Keratinocyte (primary cell): ENCODE measurements at places on chromosomes 3 and 15.

DNA sequence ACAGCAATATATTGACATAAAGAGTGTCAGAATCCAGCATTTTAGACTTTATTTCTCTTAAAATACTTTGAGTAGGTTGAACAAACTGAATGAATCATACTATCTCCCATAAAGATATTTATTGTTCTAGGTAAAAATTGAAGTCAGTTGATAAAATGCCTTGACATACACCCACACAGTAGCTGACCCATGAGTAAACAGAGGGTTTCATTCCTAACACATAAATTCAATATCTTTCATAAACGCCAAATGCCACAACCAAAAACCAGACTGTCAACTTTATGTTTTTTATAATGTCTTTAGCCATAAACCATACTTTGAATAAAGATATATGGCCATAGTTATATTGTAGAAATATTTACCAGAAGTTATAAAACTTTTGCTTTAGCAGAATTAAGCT is 742.4 kb downstream of the NAALADL2 start:
- H3K27ac ChIP-seq, result no peak overlapping the region
- no peak overlapping the region for H3K4me3 ChIP-seq
- H3K27me3 ChIP-seq, result no peaks in the 10 kb centered on the region
- H3K4me1 ChIP-seq, result no peaks in the 10 kb centered on the region
- H3K36me3 ChIP-seq, result no peaks in the 10 kb centered on the region

DNA sequence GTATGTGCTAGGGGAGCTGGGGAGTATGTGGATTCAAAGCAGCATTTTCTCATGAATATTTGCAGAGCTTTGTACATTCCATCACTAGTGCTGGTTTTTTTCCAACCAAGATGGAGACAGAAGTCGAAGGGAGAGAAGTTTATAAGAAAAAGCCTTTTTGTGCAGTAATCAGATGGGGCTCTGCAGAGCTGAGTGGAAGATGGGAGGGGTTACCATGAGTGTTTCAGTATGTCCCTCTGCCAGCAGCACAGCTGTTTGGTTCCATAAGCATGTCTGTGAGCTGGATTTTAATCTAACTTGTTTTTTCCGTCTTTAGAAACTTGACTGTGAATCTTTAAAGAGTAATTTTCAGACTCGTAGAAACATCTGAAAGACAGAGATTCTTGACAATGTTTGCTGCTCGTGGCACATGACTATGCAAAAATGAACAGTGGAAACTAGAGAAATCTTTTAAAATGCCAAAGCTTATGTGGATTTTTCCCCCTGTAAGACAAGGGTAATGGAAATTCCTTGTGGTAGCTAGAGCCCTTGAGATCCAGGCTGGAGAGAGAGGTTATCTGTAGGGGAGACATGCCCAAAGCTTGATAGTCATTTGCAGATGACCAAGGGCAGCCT is 20.3 kb downstream of the STARD9 start:
- H3K36me3 ChIP-seq, result no peaks in the 10 kb centered on the region
- H3K27me3 ChIP-seq, result no peaks in the 10 kb centered on the region
- no peak overlapping the region for H3K27ac ChIP-seq

GRCh38 chr3:58353722-58354553 is 21.2 kb downstream of the PXK start:
- DNase-seq, result no peak
- H3K4me3 ChIP-seq, result no peak overlapping the region

DNA sequence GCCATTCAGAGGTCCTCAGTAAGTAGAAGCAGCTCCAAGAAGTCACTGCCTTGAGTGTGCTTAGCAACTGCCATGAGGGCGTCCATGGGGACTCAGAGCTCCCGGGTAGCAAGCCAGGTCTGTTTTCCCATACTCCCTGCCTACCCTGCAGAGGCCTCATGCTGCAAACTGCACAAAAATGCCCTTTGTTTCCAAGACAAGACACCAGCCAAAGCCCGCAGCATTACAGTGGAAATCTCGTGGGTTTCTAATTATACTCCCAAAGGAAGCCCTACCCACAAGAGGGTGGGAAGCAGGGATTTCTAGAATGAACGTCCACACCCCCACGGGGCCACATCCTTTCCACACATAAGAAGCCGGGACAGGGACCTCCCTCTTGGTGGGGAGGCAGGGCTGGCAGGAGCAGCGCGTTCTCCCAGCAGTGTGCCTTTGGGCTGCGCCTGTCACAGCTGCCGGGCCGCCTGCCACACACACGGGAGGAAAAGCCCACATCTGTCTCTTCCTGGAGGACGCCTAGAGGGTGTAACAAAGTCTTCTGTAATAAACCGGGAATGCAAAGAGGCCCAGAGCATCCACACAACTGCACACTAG is 31.1 kb downstream of the FAM174B start:
- no peak overlapping the region for H3K4me3 ChIP-seq
- H3K4me1 ChIP-seq, result peaks cover 15% of the 10 kb centered on the region
- no peak for DNase-seq
- H3K27me3 ChIP-seq, result no peaks in the 10 kb centered on the region

- H3K27ac ChIP-seq, result no peak overlapping the region
- no peaks in the 10 kb centered on the region for H3K36me3 ChIP-seq
- DNase-seq, result no peak
- H3K4me1 ChIP-seq, result no peaks in the 10 kb centered on the region
- H3K27me3 ChIP-seq, result peaks cover 3% of the 10 kb centered on the region
Observed at GRCh38 chr15:20340931-20341661, 200.5 kb downstream of the GOLGA6L6 start.

DNA sequence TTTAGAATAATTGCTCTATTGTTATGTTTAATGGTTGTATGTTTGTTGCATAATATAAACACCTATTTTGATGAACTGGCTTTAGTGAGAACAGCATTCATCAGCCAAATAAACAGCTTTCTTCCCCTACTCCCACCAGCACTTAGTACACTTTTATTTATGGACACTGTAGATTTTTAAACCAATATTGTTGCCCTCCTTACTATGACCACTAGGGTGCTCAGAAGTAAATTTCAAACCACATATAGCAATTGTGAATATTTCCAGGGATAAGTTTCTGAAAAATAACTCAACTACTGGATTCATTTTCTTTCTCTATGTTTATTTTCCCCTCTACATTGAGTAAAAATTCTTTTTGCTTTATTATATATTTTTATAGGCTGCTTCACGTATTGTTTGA is 84.7 kb upstream of the PTX3 start:
- no peak for DNase-seq
- H3K4me3 ChIP-seq, result no peak overlapping the region
- H3K36me3 ChIP-seq, result no peaks in the 10 kb centered on the region
- peaks cover 2% of the 10 kb centered on the region for H3K27me3 ChIP-seq
- H3K27ac ChIP-seq, result no peak overlapping the region

GRCh38 chr3:133532951-133533350 is 40.5 kb upstream of the CDV3 start:
- no peaks in the 10 kb centered on the region for H3K27me3 ChIP-seq
- peaks cover 9% of the 10 kb centered on the region for H3K4me1 ChIP-seq
- no peaks in the 10 kb centered on the region for H3K36me3 ChIP-seq
- H3K4me3 ChIP-seq, result no peak overlapping the region
- DNase-seq, result no peak

DNA sequence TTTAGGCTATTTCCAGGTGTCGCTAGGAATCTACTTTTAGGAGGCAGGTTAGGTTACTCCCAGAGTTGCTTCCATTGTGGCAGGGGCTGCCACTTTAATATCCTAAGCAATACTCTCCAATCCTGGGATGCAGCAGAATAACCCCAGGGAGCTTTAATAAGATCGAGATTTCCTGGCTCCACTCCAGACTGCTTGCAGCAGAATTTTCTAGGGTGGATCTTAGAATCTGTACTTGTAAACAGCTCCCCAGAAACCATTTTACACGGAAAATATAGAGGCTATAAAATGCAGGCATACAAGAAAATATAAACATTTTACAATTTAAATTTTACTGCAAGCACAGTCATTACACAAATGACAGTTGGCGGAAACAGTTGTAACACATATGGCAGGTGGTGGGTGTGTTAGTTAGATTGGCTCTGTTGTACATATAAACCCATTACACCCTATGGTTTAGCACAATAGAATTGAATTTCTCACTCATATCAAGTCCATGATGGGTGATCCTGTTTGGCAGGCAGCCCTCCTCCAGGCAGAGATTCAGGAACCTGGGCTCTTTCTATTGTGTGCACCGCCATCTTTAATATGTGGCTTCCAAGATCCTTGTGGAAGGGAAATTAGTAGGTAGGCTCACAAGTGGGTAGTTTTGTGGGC is 35.0 kb upstream of the TNFAIP8L3 start:
- H3K4me1 ChIP-seq, result no peaks in the 10 kb centered on the region
- no peak for DNase-seq
- H3K27me3 ChIP-seq, result no peaks in the 10 kb centered on the region
- H3K36me3 ChIP-seq, result no peaks in the 10 kb centered on the region
- H3K4me3 ChIP-seq, result no peak overlapping the region
- no peak overlapping the region for H3K27ac ChIP-seq

- no peak overlapping the region for H3K4me3 ChIP-seq
- H3K4me1 ChIP-seq, result no peaks in the 10 kb centered on the region
- H3K27ac ChIP-seq, result no peak overlapping the region
Observed at GRCh38 chr3:3109407-3110298, 521 bp downstream of the IL5RA start.

- DNase-seq, result no peak
- H3K36me3 ChIP-seq, result no peaks in the 10 kb centered on the region
- H3K27me3 ChIP-seq, result no peaks in the 10 kb centered on the region
Observed at GRCh38 chr3:160163229-160163878, 61.9 kb upstream of the C3orf80 start.

DNA sequence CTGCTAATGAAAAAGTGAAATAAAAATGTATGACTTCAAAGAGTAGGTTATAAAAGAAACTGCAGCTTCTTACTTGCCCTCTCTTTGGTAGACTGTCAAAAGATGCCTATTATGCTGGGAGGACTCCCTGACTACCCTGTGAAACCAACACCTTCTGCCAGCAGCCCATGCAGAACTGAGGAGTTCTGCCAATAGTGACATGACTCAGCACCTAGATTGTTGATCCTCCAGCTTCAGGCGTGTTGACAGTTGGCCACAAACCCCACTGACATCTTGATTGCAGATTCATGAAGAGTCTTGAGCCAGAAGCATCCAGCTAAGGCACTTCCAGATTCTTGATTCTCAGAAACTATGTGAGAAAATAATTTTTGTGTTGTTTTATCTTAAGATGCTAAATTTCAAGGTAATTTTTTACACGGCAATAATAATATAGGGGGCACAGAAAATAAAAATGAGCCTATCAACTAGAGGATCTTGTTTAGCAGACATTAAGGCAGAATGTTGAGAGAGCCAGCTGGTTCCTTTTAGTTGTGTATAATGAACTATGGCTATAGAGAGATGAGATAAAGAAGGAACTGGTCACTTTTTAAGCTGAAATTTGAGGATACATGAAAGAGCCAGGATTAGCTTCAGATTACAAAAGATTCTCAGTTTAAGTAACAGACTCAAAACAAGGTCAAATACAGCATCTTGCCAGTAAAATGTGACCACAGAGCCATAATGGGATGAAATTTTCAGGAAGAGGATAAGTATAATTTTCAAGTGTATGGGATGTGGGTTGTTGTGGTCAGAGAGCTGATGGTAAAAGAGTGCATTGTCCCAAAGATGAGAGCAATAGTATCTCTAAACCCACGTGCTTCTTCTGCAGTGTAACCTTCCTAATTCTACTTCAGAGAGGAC is 588.7 kb upstream of the CBLB start:
- H3K4me3 ChIP-seq, result no peak overlapping the region
- no peak for DNase-seq
- H3K27me3 ChIP-seq, result no peaks in the 10 kb centered on the region
- no peaks in the 10 kb centered on the region for H3K4me1 ChIP-seq
- H3K36me3 ChIP-seq, result no peaks in the 10 kb centered on the region

- H3K4me1 ChIP-seq, result peaks cover 50% of the 10 kb centered on the region
- no peak for DNase-seq
- H3K36me3 ChIP-seq, result no peaks in the 10 kb centered on the region
Observed at GRCh38 chr3:111850537-111850936, 8.5 kb upstream of the PHLDB2 start.

DNA sequence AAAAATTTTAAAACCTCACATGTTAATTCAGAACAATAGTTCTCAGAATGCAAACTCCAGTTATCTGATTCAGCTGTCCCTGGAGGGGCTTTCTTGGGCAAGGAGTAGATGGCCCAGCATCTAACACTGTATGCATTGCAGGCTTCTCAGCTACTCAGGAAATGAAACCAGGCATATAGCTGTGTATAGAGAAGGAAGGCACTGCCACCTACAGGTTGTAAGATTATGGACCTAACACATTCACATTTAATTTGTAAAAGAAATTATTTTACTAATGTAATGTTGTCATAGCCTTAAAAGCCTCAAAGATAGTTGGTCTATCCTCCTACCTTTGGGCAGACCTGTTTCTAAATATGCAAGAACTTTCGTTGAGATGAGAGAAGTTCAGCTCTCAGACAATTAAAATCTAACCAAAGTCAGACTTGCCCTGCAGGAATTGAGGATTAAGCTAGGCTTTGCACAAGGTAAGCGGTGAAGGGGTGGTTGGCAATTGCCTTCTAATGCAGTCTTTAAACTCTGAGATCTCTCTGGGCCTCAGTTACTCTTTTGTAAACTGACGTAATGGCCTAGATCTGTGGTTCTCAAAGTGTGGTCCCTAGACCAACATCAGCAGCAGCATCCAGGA is 132.8 kb upstream of the SLC24A5 start:
- no peaks in the 10 kb centered on the region for H3K4me1 ChIP-seq
- H3K36me3 ChIP-seq, result no peaks in the 10 kb centered on the region
- no peak overlapping the region for H3K4me3 ChIP-seq
- no peaks in the 10 kb centered on the region for H3K27me3 ChIP-seq

- H3K4me3 ChIP-seq, result no peak overlapping the region
- no peak for DNase-seq
- H3K36me3 ChIP-seq, result no peaks in the 10 kb centered on the region
- no peaks in the 10 kb centered on the region for H3K4me1 ChIP-seq
- H3K27me3 ChIP-seq, result no peaks in the 10 kb centered on the region
Observed at GRCh38 chr3:89635137-89635536, 527.7 kb downstream of the EPHA3 start.

DNA sequence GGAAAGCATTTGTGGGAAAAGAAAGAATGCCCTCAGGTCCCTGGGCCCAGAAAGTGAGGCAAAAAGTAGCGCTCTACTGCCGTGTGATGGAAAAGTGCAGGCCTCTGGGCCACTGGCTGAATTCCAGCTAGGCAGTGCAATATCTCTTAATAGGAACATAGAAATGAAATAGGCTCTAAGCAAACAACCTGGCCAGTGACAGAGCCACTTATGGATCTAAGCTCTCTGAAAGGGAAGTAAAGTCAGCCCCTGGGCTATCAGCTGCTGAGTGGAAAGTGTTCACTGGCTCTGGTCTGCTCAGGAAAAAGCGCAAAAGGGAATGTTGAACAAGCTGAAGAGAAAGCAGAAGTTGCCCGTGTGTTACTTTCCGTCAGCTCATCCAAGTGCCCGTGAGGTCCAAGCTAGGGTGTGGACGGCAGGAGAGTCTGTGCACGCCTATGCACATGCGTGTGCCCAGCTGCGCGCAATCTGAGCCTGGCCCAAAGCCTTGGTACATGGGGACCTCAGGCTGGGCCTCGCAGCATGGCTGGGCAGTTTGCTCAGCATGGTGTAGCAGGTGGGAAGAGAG is 74.0 kb upstream of the RAD18 start:
- H3K4me1 ChIP-seq, result peaks cover 6% of the 10 kb centered on the region
- DNase-seq, result no peak
- H3K27ac ChIP-seq, result no peak overlapping the region
- peaks cover 2% of the 10 kb centered on the region for H3K36me3 ChIP-seq
- H3K4me3 ChIP-seq, result no peak overlapping the region
- H3K27me3 ChIP-seq, result no peaks in the 10 kb centered on the region

GRCh38 chr3:154954757-154955156 is 125.4 kb upstream of the MME start:
- no peak for DNase-seq
- no peaks in the 10 kb centered on the region for H3K36me3 ChIP-seq
- no peak overlapping the region for H3K4me3 ChIP-seq
- no peaks in the 10 kb centered on the region for H3K27me3 ChIP-seq
- H3K27ac ChIP-seq, result no peak overlapping the region
